Right atrium auricular region (tissue), 2 donors: ENCODE measurements at places on chromosomes 4 and X. TPM values are rescaled to one million over a fixed set of nuclear protein-coding genes. Genes with fewer than 3 reads are reported as not detected.

Gene EDA2R
- 1.3 TPM for total RNA-seq

Gene CSAG1
- not detected for total RNA-seq

Gene PNMA5
- not detected for total RNA-seq

Gene TLR3
- total RNA-seq: 3.5 TPM

Gene GAGE12H
- total RNA-seq: not detected

- no peak overlapping the region for H3K4me3 ChIP-seq
- no peaks in the 10 kb centered on the region for H3K27me3 ChIP-seq
- H3K27ac ChIP-seq: no peak overlapping the region
- no peaks in the 10 kb centered on the region for H3K4me1 ChIP-seq
These were observed 38.7 kb downstream of the AASDH start for GRCh38 chr4:56348576-56348975.

GRCh38 chrX:19912-20571 is 261.1 kb upstream of the PLCXD1 start:
- H3K27me3 ChIP-seq: no peaks in the 10 kb centered on the region
- H3K27ac ChIP-seq: no peak overlapping the region
- no peaks in the 10 kb centered on the region for H3K36me3 ChIP-seq

- no peak overlapping the region for H3K4me3 ChIP-seq
- H3K36me3 ChIP-seq: no peaks in the 10 kb centered on the region
- no peak for DNase-seq
These were observed 110.3 kb downstream of the AREG start for GRCh38 chr4:74555231-74555630.

DNA sequence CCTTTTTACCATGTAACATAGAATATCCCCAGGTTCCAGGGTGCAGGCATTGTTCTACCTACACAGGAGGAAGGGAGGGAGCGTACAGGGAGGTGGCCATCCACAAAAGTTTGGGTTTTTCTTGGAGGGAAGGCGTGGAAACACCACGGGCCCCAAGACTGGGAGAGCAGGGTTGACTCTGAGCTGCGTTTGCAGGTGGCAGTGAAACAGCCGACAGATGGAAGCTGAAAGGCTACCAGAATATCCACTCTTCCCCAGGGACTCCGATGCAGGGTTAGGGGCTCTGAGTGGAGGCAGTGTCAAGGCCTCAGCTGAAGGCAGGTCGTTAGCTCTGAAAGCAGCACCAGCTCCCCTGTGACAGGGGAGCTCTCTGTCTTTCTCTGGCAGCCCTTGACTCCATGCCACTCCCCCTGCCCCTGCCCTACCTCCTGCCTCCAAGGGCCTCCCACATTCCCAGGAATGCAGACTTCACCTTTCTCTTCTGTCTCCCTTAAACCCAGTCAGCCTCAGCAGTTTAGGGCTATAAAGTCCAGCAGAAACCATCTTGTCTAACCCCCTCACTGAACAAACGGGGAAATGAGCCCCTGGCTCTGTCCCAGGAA is 14.0 kb upstream of the GLOD5 start:
- no peak overlapping the region for H3K27ac ChIP-seq
- no peaks in the 10 kb centered on the region for H3K27me3 ChIP-seq
- no peak overlapping the region for H3K4me3 ChIP-seq
- no peak for DNase-seq
- H3K4me1 ChIP-seq: no peaks in the 10 kb centered on the region

DNA sequence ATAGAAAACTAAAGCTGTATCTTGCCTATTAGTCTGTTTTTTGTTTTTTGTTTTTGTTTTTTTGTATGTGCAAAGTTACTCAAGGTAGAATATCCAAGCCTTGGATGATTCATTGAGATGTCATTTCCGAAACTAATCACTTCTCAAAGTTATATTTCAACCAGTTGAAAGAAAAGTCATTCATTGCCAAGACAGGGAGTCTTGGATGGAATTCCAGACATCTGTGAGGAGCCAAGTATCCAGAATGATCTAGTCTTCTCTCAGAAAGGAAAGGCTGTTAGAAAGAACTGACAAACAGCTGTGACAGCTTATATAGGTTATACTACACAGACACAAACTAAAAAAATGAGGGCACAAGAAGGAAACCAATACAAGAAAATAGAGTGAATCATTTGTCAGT is 141.1 kb upstream of the NDST3 start:
- no peak for DNase-seq
- no peak overlapping the region for H3K4me3 ChIP-seq
- no peaks in the 10 kb centered on the region for H3K4me1 ChIP-seq
- H3K27ac ChIP-seq: no peak overlapping the region
- no peaks in the 10 kb centered on the region for H3K36me3 ChIP-seq

GRCh38 chr4:106301393-106302061 is 14.5 kb downstream of the TBCK start:
- no peak overlapping the region for H3K4me3 ChIP-seq
- no peak overlapping the region for H3K27ac ChIP-seq
- no peaks in the 10 kb centered on the region for H3K4me1 ChIP-seq
- no peaks in the 10 kb centered on the region for H3K27me3 ChIP-seq

GRCh38 chrX:40947276-40947675 is 138.0 kb upstream of the USP9X start:
- H3K4me1 ChIP-seq: no peaks in the 10 kb centered on the region
- no peak for DNase-seq
- no peaks in the 10 kb centered on the region for H3K36me3 ChIP-seq
- no peaks in the 10 kb centered on the region for H3K27me3 ChIP-seq
- H3K27ac ChIP-seq: no peak overlapping the region

DNA sequence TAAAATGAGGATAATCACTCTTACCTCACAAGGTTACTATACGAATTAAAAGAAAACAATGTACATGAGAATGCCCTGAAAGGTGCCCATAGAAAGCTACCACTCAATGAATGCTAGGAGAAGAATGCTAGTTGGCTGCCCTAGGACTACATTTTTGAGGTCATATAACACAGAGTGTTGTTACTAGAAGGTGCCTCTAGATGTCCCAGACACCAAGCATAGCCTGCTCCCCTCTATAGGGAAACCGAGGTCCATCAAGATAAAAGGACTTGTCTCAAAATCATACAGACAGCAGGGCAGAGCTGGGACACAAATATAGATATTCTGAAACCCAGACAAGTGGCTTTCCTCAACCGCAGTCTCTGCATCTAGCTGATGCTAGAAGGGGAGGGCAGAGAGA is 147.0 kb upstream of the ARHGEF9 start:
- H3K27ac ChIP-seq: no peak overlapping the region
- no peaks in the 10 kb centered on the region for H3K4me1 ChIP-seq
- no peaks in the 10 kb centered on the region for H3K36me3 ChIP-seq
